ENCODE measurements at places on chromosomes 11 and 22.

DNA sequence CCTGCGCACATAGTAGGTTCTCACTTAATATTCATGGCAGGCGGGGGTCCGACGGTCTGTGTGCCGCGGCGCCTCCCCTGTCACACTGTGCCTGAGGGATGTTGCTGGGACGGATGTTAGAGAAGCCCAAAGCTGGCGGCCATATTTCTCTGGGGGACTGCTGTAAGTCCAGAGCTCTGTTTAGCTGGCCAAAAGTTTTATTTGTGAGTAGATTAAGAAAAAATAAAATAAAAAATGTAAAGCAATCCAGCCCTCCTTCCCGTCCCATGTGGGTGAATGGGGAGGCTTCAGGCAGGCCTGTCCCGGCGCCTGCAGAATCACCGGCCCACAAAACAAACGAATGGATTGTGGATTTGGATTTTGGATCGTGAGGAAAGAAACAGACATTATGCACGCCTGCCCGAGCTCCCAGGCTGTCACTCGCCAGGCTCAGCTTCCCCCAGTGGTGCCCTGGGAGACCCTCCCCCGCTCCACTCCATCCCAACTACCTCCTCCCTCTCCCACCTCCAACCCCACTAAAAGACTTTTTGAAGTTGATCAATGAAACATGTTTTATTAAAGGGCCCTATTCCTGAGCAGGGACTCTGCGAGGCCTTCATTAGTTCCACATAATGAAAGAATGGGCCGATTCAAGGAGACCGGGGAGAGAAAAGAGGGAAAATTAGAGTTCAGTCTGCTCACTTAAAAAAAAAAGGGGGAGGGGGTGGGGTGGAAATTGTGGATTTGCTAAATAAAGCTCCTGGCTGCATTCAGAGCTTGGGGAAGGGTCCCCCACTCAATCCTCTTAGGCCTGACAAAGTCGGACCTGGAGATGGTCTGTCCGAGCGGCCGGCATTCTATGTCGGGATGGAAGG is 20.4 kb upstream of the SCUBE1 start:
- DNase-seq = no peak

DNA sequence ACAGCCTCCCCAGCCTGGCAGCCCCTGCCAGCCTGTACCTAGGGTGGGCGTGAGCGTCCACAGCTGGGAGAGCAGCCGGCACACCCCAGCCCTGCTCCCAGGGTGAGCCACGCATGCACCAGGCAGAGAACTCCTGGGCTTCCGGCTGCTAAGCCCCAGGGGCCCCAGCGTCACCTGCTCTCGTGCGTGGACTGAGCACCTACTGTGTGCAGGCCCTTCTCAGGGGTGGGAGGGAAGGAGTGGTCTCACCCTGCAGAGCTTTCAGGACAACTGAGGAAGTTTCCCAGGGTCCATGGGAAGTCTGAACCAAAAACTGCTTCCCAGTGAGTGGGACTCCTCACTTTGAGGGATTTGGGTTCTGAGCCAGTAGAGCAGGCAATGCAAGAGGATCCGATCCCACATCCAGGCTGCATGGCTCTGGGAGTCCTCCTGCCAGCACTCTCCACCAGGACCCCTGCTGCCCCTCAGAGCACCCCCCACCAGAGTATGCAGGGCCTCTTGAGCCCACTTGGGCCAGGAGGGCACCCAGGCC is 47.1 kb upstream of the PRODH start:
- no peak for DNase-seq

GRCh38 chr11:118051611-118052461 is 25.0 kb upstream of the TMPRSS4 start:
- DNase-seq = no peak

GRCh38 chr11:15349413-15349812 is 234.7 kb downstream of the INSC start:
- DNase-seq = no peak

DNA sequence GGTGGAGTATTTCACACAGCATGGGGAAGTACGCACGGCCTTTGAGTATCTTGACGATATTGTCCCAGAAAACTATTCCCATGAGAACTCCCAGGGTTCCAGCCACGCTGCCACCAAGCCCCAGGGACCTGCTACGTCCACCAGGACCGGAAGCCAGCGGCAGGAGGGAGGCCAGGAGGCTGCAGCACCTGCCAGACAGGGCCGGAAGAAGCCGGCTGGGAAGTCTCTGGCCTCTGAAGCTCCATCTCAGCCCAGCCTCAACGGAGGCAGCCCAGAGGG is 32.6 kb downstream of the IGHMBP2 start:
- no peak for DNase-seq

DNA sequence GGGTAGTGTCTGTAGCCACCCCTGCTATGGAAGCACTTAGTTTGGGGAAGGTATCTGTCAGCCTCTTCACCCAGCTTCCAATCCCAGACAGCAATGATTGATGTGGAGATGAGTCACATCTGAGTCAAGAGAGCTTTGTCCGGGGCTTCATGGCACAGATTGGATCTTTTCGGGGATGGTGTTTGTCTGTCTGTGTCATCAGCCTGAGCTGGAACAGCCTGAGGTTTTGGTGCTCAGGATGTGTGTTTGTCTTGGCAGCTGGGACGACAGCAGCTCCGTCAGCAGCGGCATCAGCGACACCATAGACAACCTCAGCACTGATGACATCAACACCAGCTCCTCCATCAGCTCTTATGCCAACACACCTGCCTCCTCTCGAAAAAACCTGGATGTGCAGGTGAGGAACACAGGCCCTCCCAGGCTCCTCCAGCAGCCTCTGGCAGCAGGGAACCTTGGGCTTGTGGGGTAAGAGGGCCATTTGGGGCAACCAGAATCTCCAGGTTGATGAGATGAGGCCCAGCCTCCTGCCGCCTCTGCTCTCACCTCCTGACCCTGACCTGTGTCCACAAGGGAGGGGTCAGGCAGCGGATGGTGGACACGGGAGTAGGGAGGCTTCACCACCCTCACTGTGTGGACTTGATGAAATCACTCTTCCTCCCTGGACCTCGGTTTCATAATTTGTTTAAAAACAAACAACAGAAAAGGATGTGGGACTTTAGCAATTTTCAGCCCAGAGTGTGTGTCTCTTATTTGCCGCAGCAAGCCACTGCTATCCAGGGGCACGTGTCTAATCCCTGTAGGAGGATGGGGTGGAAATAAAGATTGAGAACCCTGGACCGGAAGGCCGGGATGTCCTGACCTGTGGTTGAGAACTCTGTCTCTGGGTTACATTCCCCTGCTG is 124.3 kb downstream of the DBX1 start:
- DNase-seq = peak; percentile 96

- DNase-seq = peak; percentile 21
These were observed 119.3 kb downstream of the OSBP2 start for GRCh38 chr22:30813936-30814335.

GRCh38 chr11:103525069-103525468 is 415.8 kb downstream of the DYNC2H1 start:
- DNase-seq = peak; percentile 87

DNA sequence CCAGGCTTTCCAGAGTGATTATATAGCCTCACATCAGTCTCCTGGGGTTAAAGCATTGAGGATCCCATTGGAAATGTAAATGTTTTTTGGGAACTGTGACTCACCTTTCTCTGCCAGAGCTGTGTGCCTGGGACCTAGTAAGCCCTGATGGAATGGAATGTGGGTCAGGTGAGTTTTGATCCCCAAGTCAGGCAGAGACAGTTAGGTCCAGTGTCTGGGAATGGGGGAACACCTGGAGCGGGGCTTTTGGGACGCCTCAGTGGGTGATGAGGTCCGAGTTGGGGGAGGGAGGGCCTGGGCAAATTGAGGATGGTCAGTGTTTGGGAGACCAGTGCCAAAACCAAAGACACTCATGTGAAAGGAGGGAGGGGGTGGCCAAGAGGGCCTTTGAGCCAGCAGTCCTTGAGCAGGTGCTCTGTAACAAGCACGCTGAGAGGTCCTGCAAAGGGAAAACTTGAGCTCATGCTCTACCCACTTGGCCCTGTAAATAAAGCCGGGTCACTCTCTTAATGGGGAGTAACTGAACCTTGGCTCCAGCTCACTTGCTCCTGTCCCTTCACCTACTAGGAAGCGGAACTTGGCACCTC is 104.7 kb downstream of the NAV2 start:
- no peak for DNase-seq

GRCh38 chr11:131606811-131607335 is 236.5 kb downstream of the NTM start:
- DNase-seq = no peak

DNA sequence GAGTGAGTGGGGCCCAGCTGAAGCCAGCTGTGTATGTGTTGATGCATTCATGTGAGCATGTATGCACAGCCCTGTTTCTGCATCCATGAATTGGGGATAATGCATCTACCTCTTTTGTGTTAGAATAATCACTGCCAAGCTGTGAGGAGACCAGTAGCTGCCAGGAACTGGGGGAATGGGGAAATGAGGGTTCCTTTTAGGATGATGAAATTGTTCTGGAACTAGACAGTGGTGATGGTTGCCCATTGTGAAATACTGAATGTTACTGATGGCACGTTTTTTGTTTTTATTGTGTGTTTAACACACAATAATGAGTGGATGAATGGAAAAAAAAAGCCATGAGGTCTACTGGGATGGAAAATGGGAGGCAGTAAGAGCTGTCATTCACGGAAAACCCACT is 45.3 kb upstream of the WNT11 start:
- DNase-seq = no peak

DNA sequence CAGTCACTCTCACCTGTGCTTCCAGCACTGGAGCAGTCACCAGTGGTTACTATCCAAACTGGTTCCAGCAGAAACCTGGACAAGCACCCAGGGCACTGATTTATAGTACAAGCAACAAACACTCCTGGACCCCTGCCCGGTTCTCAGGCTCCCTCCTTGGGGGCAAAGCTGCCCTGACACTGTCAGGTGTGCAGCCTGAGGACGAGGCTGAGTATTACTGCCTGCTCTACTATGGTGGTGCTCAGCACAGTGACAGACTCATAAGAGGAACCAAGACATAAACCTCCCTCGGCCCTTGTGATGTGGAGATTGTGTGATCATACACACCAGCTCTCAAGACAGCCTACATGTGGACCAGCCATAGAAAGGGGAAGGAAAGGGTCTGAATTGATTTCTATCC is 113.3 kb downstream of the ZNF280B start:
- DNase-seq = no peak
